ENCODE measurements at places on chromosomes 2 and 18.

GRCh38 chr2:134792186-134792585 lies 46.2 kb upstream of the ACMSD start:
- DNase-seq = no peak

GRCh38 chr2:26754972-26755670 lies 9.0 kb upstream of the SLC35F6 start:
- DNase-seq = no peak

DNA sequence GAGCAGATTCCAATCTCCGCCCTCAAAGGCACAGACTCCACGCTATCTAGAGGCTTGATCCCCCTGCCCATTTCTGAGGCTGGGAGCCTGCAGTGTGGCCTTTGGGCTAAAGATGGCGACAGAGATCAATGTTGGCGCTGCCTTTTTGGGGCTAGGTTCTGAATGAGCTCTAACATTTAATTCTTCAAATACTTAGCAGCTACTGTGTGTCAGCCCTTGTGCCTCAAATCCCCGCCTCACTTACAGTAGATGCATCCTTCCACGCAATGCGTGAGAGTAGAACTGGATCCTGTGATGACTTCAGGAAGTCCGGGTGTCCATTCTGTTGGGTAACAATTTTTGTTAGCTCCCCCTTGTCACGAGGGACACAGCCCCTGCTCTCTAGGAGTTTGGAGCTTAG lies 12.4 kb downstream of the IL1F10 start:
- DNase-seq = no peak

- no peak for DNase-seq
Observed at GRCh38 chr2:109062859-109063700, 65.9 kb upstream of the SH3RF3 start.

- DNase-seq = no peak
Observed at GRCh38 chr18:62828091-62828640, 112.8 kb downstream of the PHLPP1 start.
